ENCODE measurements at places on chromosomes 1 and 21.

GRCh38 chr1:30452925-30453324 lies 270.5 kb downstream of the MATN1 start:
- no peak overlapping the region for H3K4me3 ChIP-seq
- peaks cover 2% of the 10 kb centered on the region for H3K27me3 ChIP-seq
- no peaks in the 10 kb centered on the region for H3K4me1 ChIP-seq
- no peak overlapping the region for H3K27ac ChIP-seq

DNA sequence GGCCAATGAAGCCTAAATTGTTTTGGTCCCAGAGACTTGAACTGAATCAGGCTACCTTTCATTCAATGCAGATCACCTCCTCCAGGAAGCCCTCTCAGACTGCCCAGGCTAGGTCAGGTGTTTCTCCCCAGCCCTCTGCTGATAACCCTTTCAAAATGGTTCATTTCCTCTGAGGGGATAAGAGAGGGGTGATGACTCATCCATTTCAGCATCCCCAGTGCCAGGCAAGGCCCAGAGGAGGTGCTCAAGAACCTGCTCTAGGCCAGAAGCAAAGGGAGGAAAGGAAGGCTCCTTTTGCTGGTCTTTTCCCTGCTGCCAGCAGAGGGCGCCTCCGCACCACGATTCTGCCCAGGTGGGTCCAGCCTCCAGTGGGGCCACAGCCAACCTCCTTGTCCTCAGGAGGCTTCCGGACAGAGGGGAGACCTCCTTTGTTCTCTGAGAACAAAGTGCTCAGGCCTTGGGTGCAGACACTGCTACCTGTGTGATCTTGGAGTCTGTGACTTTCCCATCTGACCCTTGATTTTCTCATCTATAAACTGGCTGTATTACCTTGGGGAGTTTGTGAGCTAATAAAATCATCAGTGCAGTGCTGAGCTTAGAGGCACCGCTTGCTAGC lies 45.3 kb upstream of the ARHGEF10L start:
- no peaks in the 10 kb centered on the region for H3K4me1 ChIP-seq
- H3K27ac ChIP-seq, result no peak overlapping the region
- H3K27me3 ChIP-seq, result no peaks in the 10 kb centered on the region
- no peaks in the 10 kb centered on the region for H3K36me3 ChIP-seq
- no peak overlapping the region for H3K4me3 ChIP-seq

DNA sequence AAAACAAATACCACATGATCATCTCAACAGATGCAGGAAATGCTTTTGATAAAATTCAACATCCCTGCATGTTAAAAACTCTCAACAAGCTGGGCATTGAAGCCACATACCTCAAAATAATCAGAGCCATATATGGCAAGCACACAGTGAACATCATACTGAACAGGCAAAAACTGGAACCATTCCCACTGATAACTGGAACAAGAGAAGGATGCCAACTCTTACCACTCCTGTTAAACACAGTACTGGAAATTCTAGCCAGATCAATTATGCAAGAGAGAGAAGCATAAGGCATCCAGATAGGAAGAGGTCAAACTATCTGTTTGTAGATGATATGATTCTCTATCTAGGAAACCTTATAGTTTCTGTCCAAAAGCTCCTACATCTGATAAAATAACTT lies 91.6 kb downstream of the DNAH14 start:
- no peak overlapping the region for H3K4me3 ChIP-seq
- no peak for DNase-seq
- no peaks in the 10 kb centered on the region for H3K4me1 ChIP-seq
- no peaks in the 10 kb centered on the region for H3K27me3 ChIP-seq
- no peaks in the 10 kb centered on the region for H3K36me3 ChIP-seq

- no peak for DNase-seq
- H3K4me3 ChIP-seq, result no peak overlapping the region
- no peaks in the 10 kb centered on the region for H3K27me3 ChIP-seq
Measured at GRCh38 chr21:15749082-15749860, 19.5 kb downstream of the USP25 start.

GRCh38 chr1:244858357-244858756 lies 6.0 kb downstream of the HNRNPU start:
- H3K27ac ChIP-seq, result peak overlapping the region; percentile 62
- DNase-seq, result no peak
- H3K4me1 ChIP-seq, result peaks cover 82% of the 10 kb centered on the region
- H3K27me3 ChIP-seq, result no peaks in the 10 kb centered on the region
- peaks cover 76% of the 10 kb centered on the region for H3K36me3 ChIP-seq

GRCh38 chr1:229430761-229431283 lies 3.1 kb downstream of the ACTA1 start:
- H3K4me3 ChIP-seq, result peak overlapping the region; percentile 64
- H3K36me3 ChIP-seq, result peaks cover 4% of the 10 kb centered on the region
- peak overlapping the region; percentile 75 for H3K27ac ChIP-seq
- peaks cover 79% of the 10 kb centered on the region for H3K27me3 ChIP-seq
- DNase-seq, result no peak
- H3K4me1 ChIP-seq, result peaks cover 8% of the 10 kb centered on the region

GRCh38 chr1:106921186-106921585 lies 135.3 kb upstream of the PRMT6 start:
- H3K4me1 ChIP-seq, result no peaks in the 10 kb centered on the region
- no peaks in the 10 kb centered on the region for H3K36me3 ChIP-seq
- H3K27ac ChIP-seq, result no peak overlapping the region
- DNase-seq, result no peak
- no peak overlapping the region for H3K4me3 ChIP-seq
- peaks cover 2% of the 10 kb centered on the region for H3K27me3 ChIP-seq

DNA sequence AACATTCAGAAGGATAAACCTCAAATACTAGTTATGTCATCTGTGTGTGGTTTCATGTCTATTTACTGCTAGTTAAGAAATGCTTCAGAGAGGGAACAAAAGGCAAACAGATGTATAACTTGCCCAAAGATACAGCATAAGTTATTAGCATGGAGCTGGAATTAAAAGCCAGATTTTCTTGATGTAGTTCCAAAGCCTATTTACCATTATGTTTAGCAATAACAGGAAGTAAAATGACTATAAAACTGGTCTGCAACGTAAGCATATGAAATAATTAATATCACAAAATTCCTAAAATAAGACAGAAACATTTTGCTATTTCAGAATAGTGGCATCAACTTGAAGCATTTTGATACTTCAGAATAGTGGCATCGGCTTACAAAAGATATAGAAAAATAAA lies 1232.8 kb downstream of the NCAM2 start:
- no peak overlapping the region for H3K27ac ChIP-seq
- no peak overlapping the region for H3K4me3 ChIP-seq
- DNase-seq, result no peak

DNA sequence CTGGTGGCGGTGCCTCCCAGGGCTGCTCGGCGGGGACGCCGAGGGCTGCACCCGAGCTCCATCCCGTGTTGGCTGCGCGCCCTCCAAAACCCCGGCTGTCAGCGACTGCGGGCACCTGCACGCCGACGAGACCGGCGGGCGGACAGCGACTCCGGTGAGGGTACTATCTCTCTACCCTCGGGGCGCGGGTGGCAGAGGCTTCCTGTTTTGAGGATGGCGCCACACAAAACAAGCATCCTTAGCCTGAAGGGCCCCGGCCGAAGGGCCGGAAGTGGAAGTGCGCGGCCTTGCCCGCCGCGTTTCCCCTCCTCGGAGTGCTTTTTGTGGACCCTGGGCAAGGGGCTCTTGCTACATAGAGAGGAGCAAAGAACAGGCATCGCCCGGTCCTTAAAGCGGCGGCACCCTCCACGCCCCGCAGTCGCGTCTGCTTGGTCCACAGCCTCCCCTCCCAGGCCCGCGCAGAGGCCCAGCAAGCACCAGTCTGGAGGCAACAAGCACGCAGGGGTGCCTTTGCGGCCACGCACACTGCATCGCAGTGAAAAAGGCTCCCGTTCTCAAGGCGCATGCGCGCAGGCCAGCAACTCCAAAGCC lies 561 bp upstream of the COQ8A start:
- peaks cover 9% of the 10 kb centered on the region for H3K36me3 ChIP-seq
- H3K4me3 ChIP-seq, result peak overlapping the region; percentile 89
- no peaks in the 10 kb centered on the region for H3K27me3 ChIP-seq

DNA sequence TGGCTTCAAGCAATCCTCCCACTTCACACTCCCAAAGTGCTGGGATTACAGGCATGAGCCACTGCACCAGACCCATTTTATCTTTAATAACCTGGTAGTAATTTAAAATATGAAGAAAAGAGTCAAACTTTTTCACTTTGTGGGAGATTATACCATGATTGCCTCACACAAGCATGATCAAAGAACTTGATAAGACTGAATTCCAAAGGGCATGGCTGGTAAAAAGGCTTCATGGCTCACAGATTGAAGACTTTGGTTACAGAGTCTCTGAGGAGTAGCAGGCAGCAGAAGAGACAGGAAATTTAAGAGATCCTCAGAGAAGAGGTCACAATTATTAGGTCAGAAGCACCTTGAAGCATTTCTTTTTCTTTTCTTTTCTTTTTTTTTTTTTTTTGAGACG lies 16.4 kb upstream of the RGSL1 start:
- H3K4me3 ChIP-seq, result no peak overlapping the region
- H3K4me1 ChIP-seq, result peaks cover 19% of the 10 kb centered on the region
- no peaks in the 10 kb centered on the region for H3K36me3 ChIP-seq
- DNase-seq, result no peak
- H3K27me3 ChIP-seq, result peaks cover 4% of the 10 kb centered on the region
- H3K27ac ChIP-seq, result no peak overlapping the region

DNA sequence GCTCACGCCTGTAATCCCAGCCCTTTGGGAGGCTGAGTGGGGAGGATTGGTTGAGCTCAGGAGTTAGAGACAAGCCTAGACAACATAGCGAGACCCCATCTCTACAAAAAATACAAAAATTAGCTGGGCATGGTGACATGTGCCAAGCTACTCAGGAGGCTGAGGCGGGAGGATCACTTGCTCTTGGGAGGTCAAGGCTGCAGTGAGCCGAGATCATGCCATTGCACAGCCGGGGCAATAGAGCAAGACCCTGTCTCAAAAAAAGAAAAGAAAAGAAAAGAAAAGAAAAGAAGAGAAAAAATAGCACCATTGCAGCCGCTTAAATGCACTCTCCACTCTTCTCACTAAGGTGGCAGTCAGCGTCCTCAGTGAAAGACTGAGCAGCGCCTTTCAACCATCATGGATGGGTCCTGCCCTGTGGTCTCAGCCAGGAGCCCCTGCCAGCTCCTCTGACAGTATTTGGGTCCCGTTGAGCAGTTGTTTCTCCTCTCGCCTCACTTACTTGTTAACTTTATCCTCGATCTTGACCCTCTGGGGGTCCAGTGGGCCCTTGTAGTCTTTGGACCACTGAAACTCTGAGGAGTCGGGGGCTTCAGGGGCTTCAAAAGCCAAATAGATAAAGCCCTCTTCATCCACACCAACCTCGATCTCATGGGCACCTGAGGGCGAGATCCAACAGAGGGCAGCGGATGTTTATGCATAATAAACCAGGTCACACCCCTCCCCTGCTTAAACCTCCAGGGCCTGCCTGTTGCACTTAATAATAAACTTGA lies 36.9 kb downstream of the MYOM3 start:
- no peak overlapping the region for H3K4me3 ChIP-seq
- no peak overlapping the region for H3K27ac ChIP-seq
- no peaks in the 10 kb centered on the region for H3K36me3 ChIP-seq
- DNase-seq, result no peak
- H3K27me3 ChIP-seq, result peaks cover 5% of the 10 kb centered on the region

DNA sequence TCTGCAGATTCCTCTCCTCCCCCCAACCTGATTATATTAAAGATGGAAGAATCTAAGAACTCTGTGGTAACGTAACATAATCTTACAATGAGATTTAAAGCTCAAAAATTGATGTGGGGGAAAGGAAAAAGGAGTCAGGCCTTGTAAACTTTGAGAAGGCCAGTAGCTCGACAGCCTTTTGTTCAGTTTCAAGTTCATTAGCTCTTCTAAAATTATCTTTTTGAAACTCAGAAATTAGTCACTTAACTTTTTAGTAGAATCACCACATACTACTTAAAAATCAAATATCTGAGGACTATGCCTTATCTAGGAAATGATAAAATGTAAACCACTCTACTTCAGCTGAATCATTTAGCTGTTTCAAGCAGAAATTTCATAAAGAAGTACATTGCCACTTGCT lies 996.2 kb downstream of the AMY1C start:
- no peaks in the 10 kb centered on the region for H3K27me3 ChIP-seq
- no peaks in the 10 kb centered on the region for H3K4me1 ChIP-seq
- H3K4me3 ChIP-seq, result no peak overlapping the region

DNA sequence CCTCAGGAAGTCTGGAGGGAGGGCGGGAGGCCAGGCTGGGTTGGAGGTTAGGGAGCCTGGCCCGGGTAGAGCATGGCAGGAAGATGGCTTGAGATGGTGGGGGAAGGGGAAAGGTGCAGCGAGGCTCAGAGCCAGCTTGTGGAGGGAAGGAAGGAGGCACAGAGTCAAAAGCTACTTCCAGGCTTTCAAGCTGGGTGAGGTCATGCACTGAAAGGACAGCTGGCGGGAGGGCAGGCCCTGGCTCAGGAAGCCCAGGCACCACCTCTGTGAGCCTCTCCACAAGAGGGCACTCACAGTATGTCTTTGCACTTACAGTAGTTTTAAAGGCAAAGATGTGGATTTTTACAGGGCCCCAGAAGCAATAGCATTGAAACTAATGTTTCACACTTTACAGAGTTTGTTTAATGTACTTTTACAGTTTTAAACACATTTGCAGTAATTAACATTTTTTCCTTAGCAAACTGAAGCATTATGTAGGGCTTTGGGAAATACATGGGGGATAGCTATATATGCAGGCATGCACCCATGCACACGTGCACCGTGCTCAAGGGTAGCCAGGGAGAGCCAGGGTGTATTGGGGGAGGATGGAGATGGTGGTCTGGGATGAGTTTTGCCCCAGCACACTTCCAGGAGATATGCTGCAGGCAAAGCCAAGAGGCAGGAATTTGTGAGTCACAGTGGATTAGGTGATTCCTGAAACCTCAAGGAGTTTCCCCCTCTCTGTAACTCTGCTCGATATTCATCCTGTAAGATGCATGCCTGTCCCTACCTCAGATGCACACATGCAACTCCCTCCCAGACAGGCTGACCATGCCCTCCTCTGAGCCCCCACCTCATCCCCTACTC lies 6.1 kb upstream of the ADAM15 start:
- H3K4me1 ChIP-seq, result peaks cover 22% of the 10 kb centered on the region
- no peak overlapping the region for H3K4me3 ChIP-seq
- peaks cover 8% of the 10 kb centered on the region for H3K27me3 ChIP-seq
- H3K27ac ChIP-seq, result no peak overlapping the region
- DNase-seq, result peak; percentile 59

DNA sequence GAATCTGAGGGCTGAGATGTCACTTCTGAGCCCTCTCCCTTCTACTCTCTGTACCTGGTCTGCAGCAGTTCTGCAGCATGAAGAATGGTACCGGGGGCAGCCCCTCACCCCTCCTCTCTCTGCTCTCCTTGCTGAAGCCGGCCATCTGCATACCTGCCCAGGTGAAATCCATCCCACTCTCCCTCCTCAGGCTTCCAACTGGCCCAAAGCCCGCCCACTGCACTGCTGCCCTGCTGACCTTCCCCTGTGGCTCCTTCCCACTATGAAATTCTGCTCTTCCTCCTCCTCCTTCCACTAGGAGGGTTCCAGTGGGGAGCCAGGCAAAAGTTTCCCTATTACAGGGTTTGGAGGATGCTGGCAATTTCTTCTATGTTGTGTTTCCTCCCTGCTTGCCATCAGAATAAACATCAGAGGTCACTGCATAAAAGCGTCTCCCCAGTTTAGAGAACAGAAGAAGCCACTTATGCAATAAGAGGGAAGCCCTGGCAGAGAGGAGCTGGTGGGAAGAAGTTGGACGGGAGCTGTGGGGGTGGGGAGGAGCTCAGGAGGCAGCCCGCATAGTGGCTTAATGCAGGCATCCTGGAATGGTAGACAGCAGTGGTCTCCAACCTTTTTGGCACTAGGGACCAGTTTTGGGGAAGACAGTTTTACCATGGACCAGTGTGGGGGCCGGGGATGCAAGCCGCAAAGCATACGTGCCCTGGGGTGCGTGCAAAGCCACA lies 30.3 kb downstream of the TMCO4 start:
- DNase-seq, result no peak
- H3K27me3 ChIP-seq, result no peaks in the 10 kb centered on the region
- no peak overlapping the region for H3K27ac ChIP-seq
- peaks cover 18% of the 10 kb centered on the region for H3K4me1 ChIP-seq
- no peak overlapping the region for H3K4me3 ChIP-seq
- H3K36me3 ChIP-seq, result peaks cover 6% of the 10 kb centered on the region

All from activated T-helper 1 cell treated with anti-CD3 and anti-CD28 coated beads, Interleukin-12 subunit alpha, Interleukin-12 subunit beta, Interleukin-2, Interleukin-4 antibody, amounts not matched to agents 30 ng/mL and 10 ng/mL and 1 ng/mL, durations not matched to agents 14 hours and 24 hours and 36 hours (primary cell).